ENCODE measurements at places on chromosomes 3 and 15. TPM values are rescaled to one million over a fixed set of nuclear protein-coding genes. Genes with fewer than 3 reads are reported as not detected.

FRMD4B gene
- 60.7 TPM for total RNA-seq

NR2E3 gene
- 0.26 TPM for total RNA-seq

DNA sequence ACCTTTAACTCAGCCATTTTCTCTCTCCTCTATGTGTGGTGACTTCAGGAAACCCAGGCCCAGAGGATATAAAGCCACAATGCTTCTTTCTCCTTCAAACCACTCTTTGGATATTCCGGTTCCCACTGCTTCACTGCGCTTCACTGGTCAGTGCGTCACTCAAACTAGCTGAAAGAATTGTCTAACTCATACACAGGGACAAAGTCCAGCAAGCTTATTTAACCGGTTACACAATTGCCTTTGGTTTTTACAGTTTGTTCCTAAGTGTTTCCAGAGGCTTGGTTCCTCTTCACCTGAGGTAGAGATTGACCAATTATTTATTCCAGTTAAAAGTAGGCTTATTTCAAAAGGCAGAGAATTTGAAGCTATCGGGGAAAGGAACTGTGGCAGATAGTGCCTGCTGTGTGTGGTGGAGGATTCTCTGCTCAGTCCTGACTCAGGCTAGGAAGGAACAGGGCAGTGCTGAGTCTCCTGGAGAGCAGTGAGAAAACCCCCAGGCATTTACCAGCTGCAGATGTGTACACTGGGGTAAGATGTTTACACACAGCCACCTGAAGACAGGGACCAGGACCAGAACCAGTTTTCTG, at the start of gene HGD:
HGD (minus strand) TSS at position 145 of the 587 bp plus-strand sequence; CDS start at position 17, 128 bp downstream.
- no peaks in the 10 kb centered on the region for H3K27me3 ChIP-seq
- no peaks in the 10 kb centered on the region for H3K36me3 ChIP-seq
- H3K27ac ChIP-seq: no peak within 1 kb of the TSS
- no peak for DNase-seq

GRCh38 chr3:51675201-51675611, 4.2 kb downstream of the TEX264 start:
- peaks cover 6% of the 10 kb centered on the region for H3K36me3 ChIP-seq
- H3K27me3 ChIP-seq: no peaks in the 10 kb centered on the region

- H3K36me3 ChIP-seq: no peaks in the 10 kb centered on the region
- DNase-seq: no peak
- H3K4me3 ChIP-seq: no peak overlapping the region
- no peak overlapping the region for H3K27ac ChIP-seq
- H3K27me3 ChIP-seq: no peaks in the 10 kb centered on the region
- no peaks in the 10 kb centered on the region for H3K4me1 ChIP-seq
Measured at GRCh38 chr15:69957175-69957574, 140.5 kb downstream of the TLE3 start.

DNA sequence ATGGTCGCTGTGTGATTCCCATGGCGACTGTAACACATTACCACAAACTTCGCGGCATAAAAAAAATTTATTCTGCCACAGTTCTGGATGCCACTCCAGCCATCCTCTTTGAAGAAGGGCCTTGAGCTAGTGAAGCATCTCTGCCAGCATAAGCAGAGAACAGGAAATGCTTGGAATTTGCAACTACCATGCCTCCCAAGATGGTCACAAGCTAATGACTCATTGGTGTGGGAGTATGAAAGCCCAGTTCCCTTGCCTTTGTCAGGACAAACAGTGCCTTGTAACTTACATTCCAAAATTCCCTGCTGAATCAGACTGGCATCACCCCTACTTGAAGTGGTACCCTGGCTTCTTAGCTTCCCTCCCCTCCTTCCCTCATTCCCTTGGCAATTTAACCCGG, 129.7 kb downstream of the PROS1 start:
- H3K36me3 ChIP-seq: no peaks in the 10 kb centered on the region
- no peak for DNase-seq
- no peaks in the 10 kb centered on the region for H3K27me3 ChIP-seq
- peaks cover 4% of the 10 kb centered on the region for H3K4me1 ChIP-seq
- no peak overlapping the region for H3K27ac ChIP-seq

DNA sequence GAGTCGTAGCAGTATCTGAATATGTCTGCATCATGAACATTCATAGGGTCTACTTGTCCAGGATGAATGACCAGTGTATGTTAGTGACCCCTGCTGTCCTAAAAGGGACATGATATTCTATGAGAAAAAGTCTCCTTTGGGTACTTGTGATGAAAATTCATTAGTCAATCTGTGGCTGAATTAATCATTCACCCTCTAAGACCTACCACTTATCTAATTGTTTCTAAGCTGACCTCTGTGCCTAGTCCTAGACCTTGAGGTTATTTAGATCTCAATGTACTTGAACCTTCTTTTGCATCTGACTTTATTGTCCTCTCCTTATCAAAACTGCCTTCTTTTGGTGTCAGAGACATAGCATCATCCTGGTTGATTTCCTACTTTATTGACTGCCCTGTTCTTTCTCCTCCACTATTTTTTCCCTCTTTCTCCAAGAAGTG, 799.3 kb downstream of the DIPK2A start:
- no peaks in the 10 kb centered on the region for H3K4me1 ChIP-seq
- H3K27me3 ChIP-seq: no peaks in the 10 kb centered on the region
- no peak for DNase-seq
- H3K36me3 ChIP-seq: no peaks in the 10 kb centered on the region
- H3K4me3 ChIP-seq: no peak overlapping the region
- no peak overlapping the region for H3K27ac ChIP-seq

- H3K4me1 ChIP-seq: no peaks in the 10 kb centered on the region
- DNase-seq: no peak
- no peaks in the 10 kb centered on the region for H3K27me3 ChIP-seq
- no peaks in the 10 kb centered on the region for H3K36me3 ChIP-seq
- no peak overlapping the region for H3K27ac ChIP-seq
Measured at GRCh38 chr15:29309139-29309538, 39.5 kb upstream of the NSMCE3 start.
